ENCODE measurements at places on chromosomes 7 and 10.

DNA sequence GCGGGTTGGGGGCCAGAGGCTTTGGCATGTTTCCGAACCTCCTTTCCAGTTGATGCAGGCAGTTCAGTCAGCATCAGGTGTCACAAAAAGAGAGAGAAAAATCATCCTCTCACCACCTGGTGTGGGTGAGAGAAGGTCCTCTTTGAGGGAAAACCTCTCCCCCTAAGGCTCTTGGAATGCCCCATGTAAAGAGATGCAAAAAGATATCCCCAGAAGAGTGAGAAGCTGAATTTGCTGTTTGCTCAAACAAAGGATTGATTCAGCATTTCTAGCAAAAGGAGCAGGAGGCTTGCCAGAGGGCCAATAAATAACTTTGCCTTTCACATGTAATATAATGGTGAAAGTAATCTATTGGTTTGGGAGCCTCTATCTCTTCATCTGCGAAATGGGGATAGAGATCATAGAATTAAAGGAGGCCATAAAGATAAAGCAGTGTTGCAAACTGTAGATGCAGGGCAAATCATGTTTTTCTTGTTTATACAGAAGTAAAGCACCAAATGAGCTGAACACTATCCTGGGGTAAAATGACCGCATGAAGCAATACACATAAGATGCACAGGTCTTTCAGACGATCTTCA lies 425.9 kb downstream of the LRMDA start:
- DNase-seq, result no peak

- DNase-seq, result no peak
These were observed 48.4 kb upstream of the PLXDC2 start for GRCh38 chr10:19767876-19768275.

DNA sequence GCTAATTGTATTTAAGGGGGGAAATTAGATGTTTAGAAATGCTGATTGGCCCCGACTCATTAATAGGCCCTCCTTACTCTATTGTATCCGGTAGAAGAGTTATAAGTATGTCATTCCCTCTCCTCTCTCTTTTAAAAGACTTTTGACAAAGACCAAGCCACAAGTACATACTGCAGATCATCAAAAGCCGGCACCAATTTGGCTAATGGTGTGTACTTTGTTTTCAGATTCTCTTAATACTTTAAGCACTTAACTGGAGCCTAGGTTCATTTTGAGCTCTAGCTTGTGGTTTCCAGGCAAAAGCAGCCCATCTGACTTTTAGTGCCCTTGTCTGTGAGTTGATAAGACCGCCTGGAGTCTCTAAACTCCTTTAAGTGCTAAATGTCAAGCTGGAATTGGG lies 210.0 kb upstream of the LYZL1 start:
- DNase-seq, result no peak

DNA sequence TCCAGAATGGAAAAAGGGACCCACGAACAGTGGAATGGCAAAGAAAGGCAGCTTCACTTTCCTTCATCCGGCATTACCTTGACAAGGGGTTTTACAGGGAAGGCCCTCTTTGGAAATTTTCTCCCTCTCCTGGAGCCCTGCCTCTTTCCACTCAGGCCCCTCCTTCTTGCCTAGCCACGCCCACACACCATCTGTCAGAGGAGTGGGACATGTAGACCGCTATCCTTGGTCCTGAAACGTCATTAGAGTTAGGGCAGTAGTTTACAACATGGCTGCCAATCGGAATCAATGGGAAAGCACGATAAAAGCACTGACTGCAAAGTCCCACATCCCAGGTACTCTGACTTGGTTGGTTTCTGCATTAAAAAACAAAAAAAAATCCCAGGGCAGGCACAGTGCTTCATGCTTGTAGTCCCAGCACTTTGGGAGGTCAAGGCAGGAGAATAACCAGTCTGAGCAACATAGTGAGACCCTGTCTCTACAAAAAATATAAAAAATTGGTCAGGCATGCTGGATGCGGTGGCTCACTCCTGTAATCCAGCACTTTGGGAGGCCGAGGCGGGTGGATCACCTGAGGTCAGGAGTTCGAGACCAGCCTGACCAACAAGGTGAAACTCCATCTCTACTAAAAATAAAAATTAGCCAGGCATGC lies 96.4 kb downstream of the MARCHF5 start:
- DNase-seq, result no peak

GRCh38 chr10:82821043-82821442 lies 946.0 kb downstream of the NRG3 start:
- DNase-seq, result no peak

DNA sequence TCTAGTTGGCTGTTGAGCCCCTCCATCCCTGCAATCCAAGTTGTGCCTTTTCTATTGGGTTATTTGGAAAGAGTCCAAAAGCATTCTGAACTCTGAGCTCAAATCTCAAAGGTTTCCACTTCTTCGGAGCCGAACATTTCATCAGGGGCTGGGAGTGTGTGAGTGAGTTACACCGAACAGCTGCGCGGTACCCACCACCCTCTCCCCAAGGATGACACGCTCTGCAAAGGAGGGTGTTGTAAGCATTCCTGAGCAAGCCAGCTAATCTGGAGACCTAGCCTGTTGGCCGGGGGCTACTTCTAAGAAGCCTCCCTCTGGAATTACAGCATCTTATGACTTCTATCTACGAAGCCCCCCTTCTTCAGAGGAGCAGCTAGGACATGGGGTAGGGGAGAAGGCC lies 270.5 kb downstream of the CREB5 start:
- no peak for DNase-seq

DNA sequence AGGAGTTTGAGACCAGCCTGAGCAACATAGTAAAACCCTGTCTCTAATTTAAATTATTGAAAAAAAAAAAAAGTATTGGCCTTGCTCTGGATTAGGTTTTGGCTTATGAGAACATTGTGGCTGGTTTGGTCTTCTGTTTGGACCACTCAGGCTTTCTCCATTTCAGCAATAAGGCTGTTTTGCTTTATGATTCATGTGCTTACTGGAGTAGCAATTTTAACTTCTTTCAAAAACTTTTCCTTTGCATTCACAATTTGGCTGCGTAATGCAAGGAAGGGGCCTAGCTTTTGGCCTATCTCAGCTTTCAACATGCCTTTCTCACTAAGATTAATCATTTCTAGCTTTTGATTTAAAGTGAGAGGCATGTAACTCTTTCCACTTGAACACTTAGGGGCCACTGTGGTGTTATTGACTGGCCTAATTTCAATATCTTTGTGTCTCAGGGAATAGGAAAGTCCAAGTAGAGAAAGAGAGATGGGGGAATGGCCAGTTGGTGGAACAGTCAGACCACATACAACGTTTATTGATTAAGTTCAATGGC lies 38.0 kb upstream of the SRPK2 start:
- no peak for DNase-seq

GRCh38 chr7:135899458-135900064 lies 77.6 kb downstream of the MTPN start:
- no peak for DNase-seq

GRCh38 chr7:50793120-50793946 lies 10.6 kb upstream of the GRB10 start:
- DNase-seq, result no peak

DNA sequence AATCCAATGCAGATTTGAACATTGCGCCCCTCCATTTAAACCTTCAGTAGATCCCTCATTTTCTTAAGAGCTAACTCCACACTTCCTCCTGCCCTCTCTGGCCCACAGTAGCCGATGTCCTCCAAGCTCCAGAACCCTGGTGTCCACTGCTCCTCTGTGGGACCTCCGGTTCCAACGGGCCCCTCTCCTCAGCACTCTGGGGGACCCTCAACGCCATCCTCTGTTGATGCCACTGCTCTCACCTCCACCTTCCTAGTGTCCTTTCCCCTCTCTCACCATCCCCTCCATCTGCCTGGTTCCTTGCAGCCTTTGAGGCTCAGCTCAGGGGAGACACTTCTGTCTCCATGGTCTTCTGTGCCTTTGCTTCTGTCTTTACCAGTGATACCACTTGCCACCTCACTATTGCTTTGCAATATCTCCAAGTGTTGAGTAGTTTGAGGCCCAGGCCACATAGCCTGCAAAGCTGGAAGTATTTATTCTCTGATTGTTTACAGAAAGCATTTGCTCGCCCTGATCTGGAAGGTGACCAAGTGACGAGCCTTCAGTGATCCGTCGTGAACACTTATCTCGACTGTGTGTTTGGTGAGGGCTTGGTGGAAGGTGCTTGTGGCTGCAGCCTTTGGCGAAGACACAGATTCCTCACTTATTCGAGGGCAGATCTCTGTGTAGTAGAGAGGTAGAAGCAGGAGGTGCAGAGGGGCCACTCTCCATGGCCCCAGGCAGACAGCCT lies 104.8 kb upstream of the SHH start:
- no peak for DNase-seq

- DNase-seq, result no peak
These were observed 9.3 kb upstream of the IL2RA start for GRCh38 chr10:6071181-6072175.

DNA sequence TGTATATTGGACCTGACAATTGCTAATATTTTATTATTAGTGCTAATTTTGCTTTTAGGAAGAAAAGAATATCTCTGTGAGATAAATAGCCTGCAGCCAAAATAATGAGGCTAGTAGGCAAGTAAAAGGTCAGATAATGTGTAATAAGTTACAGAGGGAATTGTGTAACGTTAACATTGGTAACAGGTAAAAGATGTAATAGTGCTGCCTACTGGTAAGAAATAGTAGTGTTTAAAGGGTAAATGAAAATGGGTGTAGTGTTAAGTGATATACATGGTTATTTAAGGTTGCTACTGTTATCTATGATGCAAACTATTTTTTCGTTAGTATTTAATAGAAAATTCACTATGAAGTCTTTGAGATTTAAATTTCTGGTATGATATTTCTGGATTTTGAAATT lies 9.2 kb upstream of the FOXP2 start:
- no peak for DNase-seq
